Natural killer cell treated with Interleukin-12 subunit alpha and Interleukin-12 subunit beta and Interleukin-15 and Interleukin-18, amount 100 ng/mL, for 72 hours (primary cell): ENCODE measurements at places on chromosomes 11 and 22. TPM values are rescaled to one million over a fixed set of nuclear protein-coding genes. Genes with fewer than 3 reads are reported as not detected.

Gene TRIM6
- total RNA-seq, result not detected

Gene APOA5
- not detected for total RNA-seq

Gene CNGA4
- not detected for total RNA-seq

Gene TENM4
- total RNA-seq, result not detected

- H3K27ac ChIP-seq, result peak overlapping the region; percentile 76
- no peaks in the 10 kb centered on the region for H3K27me3 ChIP-seq
- peak overlapping the region; percentile 92 for H3K4me3 ChIP-seq
These were observed 886 bp downstream of the PITPNM1 start for GRCh38 chr11:67504005-67504949.

- H3K4me1 ChIP-seq, result peaks cover 81% of the 10 kb centered on the region
- no peaks in the 10 kb centered on the region for H3K27me3 ChIP-seq
- peak overlapping the region; percentile 95 for H3K4me3 ChIP-seq
- peak; percentile 82 for DNase-seq
- peaks cover 29% of the 10 kb centered on the region for H3K36me3 ChIP-seq
These were observed 884 bp downstream of the IL10RA start for GRCh38 chr11:117986981-117987574.

- no peaks in the 10 kb centered on the region for H3K27me3 ChIP-seq
- no peaks in the 10 kb centered on the region for H3K36me3 ChIP-seq
- peaks cover 10% of the 10 kb centered on the region for H3K4me1 ChIP-seq
- peak overlapping the region; percentile 62 for H3K4me3 ChIP-seq
- H3K27ac ChIP-seq, result no peak overlapping the region
- DNase-seq, result no peak
These were observed 13.8 kb downstream of the PHLDB1 start for GRCh38 chr11:118621071-118621783.

GRCh38 chr11:45887587-45887986, 2.1 kb downstream of the MAPK8IP1 start:
- H3K27ac ChIP-seq, result no peak overlapping the region
- H3K4me1 ChIP-seq, result peaks cover 13% of the 10 kb centered on the region
- peak; percentile 48 for DNase-seq
- H3K4me3 ChIP-seq, result no peak overlapping the region
- H3K36me3 ChIP-seq, result no peaks in the 10 kb centered on the region
- peaks cover 4% of the 10 kb centered on the region for H3K27me3 ChIP-seq

DNA sequence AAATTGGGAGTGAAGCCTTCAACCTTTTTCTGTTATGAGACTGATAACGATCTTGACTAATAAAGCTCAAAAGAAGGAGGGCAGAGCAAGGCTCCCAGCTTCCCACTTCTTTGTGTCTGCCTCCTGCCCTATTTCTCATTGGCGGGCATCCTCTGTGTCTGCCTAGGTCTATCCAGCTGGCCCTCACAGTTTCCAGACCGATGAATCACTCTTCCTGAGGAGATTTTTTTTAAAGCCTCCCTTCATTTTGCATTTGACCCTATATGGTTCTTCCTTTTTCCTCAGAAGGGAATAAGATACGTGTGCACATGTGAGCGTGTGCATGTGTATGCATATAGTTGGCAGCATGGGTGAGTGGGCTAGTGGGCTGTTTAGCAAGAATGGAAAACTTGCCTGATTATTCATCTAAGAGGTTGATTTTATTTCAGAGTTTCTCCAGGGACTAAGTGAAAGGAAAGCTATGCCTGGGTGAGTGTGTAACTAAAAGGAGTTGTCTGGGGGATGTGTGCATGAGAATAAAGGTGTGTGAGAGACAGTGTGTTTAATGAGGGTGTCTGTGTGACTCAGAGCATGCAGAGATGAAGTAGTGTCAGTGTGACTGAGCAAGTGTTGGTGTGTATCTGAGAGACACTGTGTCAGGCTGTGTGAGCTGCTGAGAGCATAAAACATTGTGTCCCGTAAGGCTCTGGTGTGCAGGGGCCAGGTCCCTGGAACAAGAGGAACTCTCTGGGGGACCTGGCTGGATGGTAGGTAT, 12.2 kb downstream of the PHLDB1 start:
- H3K27me3 ChIP-seq, result no peaks in the 10 kb centered on the region
- no peaks in the 10 kb centered on the region for H3K4me1 ChIP-seq
- H3K4me3 ChIP-seq, result no peak overlapping the region
- DNase-seq, result no peak
- H3K27ac ChIP-seq, result no peak overlapping the region

DNA sequence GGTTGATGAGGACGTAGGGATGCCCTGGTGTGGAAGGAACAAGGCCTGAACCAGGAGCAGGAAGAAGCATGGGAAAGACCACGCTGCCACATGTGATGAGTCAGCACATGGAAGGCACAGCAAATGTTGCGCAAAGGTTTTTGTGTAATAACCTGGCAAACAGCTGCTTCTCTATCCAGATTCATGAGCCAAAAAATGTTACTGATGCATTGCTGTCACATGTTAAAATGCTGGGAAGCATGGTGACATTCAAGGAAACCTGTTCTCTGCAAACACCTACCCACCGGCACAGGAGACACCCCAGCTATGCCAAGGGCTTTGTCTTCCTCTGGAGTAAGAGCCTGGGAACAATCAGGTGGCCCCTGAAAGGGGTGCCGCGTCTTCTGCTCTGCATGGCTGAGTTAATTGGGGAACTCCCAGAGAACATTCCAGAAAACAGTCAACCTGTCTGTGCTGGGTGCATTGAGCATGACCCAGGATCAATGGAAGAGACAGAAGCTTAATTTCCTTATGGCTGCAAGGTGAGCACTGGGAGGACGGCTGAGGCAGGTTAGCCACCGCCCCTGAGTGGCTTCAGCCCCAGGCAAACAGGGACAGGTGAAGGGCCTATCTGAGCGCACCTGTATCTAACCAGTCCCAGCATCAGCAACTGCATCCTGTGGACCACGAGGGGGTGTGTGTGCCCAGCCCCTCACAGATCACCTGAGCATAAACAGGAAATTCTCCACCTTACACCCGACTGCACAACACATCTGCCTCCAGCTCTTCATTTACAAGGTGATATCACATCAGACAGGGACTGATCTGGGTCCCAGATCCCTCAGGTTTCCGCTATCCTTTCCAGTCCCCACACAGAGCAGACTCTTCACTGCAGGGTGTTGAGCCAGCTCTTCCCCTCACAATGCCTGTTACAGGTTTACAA, 108.4 kb downstream of the GGTLC2 start:
- no peaks in the 10 kb centered on the region for H3K36me3 ChIP-seq
- H3K4me3 ChIP-seq, result no peak overlapping the region
- peaks cover 51% of the 10 kb centered on the region for H3K4me1 ChIP-seq
- DNase-seq, result no peak
- H3K27me3 ChIP-seq, result no peaks in the 10 kb centered on the region
- H3K27ac ChIP-seq, result no peak overlapping the region
